ENCODE measurements at places on chromosomes 7 and 10.

DNA sequence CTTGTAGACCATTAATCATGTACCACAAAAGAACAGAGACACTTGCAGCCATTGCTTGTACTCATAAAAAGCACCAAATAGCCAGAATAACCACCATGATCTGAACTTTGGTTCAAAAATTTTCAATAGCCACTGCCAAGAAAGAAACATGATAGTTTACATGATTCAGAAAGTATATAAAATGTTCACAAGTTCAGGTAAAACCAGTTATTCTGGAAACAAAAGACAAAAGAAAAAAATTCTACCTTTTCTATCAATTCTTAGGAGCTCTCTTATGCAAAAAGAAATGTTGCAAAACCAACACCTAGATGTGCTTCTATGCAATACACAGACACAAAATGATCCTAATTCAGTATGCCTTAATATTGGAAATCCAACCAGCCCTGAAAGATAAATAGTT lies 108.7 kb downstream of the PCLO start:
- no peak for DNase-seq

DNA sequence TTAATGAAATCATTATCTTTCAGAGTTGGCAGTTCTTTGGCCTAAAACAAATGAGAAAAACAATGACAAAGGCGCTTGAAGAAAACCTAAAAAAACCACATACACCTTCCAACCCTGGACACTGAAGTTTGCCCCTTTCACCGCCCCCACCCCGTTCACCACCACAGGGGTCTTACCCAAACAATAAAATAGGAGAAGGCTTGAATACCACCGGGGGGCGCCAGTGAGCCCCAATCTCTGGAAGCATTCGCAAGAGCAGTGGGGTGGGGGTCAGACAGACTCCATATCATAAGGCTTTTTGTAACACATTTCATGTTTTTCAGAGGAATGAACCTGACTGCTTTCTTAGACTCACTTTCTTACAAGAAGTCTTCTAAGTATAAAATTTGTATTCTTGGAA lies 163.6 kb downstream of the PIP4K2A start:
- DNase-seq = no peak

GRCh38 chr7:44156453-44157010 lies 15.4 kb upstream of the MYL7 start:
- DNase-seq = no peak

DNA sequence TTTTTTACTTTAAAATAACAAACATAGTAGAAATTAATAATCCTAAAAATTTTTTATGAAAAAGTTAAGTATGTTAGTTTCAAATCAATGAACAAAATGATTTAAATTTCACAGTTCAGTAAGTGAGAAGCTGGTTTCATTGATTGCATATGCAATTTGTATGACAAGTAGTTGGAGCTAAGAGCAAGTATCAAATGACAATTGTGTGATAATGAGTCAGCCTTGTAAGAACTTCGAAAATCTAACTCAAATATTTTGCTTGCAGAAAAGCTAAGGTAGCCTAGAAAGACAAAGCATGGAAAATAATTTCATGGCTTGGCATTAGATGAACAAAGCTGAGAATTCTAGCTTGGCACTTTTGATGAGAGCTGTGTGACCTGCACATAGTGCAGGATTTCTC lies 111.5 kb downstream of the HDAC9 start:
- no peak for DNase-seq
